PC-3 (cell line): ENCODE measurements at places on chromosomes 1 and 21.

- no peaks in the 10 kb centered on the region for H3K36me3 ChIP-seq
- peak overlapping the region; percentile 38 for H3K4me3 ChIP-seq
- peak overlapping the region; percentile 92 for H3K27ac ChIP-seq
- peak; percentile 93 for DNase-seq
- H3K4me1 ChIP-seq: peaks cover 33% of the 10 kb centered on the region
These were observed 282.5 kb downstream of the VAV3 start for GRCh38 chr1:107682467-107682866.

DNA sequence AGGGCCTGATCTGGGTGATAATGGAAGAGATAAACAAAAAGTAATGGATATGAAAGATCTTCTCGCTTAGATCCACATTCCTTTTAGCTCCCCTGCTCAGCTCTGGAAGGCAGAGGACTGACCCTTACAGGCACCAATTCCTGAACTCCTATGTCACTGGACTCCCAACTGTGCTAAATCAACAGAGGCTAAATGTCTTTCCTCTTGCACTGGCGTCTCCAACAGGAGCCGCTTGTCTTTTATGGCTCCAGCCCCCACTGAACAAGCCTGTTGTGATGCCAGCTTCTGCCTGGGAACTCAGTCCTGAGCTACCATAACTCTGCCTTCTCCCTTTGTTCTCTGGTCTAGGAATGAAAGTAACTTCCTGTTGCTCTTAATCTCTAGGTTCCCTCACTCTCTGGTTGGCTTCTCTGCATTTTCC lies 142.1 kb upstream of the COL11A1 start:
- no peaks in the 10 kb centered on the region for H3K4me1 ChIP-seq
- H3K4me3 ChIP-seq: no peak overlapping the region
- no peaks in the 10 kb centered on the region for H3K36me3 ChIP-seq
- peaks cover 12% of the 10 kb centered on the region; the same call in 1 of the 2 replicates for H3K27me3 ChIP-seq

GRCh38 chr1:36303650-36304360 lies 2.4 kb upstream of the SH3D21 start:
- H3K4me3 ChIP-seq: no peak overlapping the region
- H3K4me1 ChIP-seq: peaks cover 40% of the 10 kb centered on the region
- no peak for DNase-seq
- no peak overlapping the region for H3K27ac ChIP-seq

DNA sequence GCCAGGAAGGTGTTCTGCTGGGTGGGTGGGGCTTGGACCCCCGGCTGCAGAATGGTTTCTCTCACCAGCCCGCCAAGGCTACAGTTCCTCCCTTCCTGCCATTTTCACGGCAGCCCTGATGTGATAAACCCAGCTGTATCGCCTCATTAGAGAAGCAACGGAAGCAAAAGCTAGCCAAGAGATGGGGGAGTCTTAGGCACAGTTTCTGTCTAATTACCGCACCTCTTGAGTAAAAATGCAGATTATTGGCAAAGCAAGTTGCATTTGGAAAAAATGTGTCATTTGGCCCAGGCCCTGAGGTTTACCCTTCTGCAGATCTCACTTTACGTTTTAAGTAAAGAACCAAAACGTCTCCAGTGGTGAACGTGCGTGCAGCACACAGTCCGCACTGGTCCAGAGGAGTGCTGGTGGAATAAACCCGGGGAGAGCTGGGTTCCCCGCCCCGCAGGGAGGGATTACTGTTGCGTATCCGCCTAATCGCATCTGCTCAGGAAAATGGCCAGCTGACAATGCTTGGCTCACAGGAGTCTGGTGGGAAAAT lies 109.9 kb downstream of the GALNT2 start:
- no peak for DNase-seq
- no peak overlapping the region for H3K27ac ChIP-seq
- H3K36me3 ChIP-seq: peaks cover 29% of the 10 kb centered on the region

GRCh38 chr1:219160967-219161366 lies 12.7 kb upstream of the LYPLAL1 start:
- no peak overlapping the region for H3K4me3 ChIP-seq
- no peaks in the 10 kb centered on the region for H3K36me3 ChIP-seq
- no peak overlapping the region for H3K27ac ChIP-seq

DNA sequence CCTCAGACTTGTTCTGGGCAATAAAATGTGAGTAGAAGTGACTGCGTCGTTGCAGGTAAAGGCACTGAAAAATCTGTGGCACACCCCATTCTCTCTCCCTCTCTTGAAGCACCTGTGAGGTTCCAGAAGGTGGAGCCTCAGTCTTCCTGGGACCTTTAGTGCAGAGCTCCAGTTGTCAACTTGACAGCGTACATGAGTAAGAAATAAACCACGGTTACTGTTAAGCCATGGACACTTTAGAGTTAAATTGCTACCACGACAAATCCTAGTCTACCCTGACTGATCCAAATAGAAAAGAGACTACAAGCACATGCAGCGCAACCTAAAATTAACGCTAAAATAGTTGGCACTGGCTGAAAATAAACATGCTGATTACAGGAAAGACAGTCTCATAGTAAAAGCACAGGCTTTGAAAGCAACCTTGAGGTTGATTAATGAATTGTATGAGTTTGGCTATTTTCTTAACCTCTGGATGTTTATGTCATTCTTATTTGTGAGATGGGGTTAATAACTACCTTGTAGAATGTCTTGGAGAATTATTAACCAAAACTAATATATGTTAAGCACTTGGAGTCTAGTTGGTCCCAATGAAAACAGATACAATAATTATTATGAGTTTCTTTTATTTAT lies 93.0 kb upstream of the PLPPR4 start:
- peak overlapping the region; percentile 35 for H3K27ac ChIP-seq
- no peaks in the 10 kb centered on the region for H3K27me3 ChIP-seq
- H3K4me3 ChIP-seq: no peak overlapping the region
- no peak for DNase-seq
- peaks cover 33% of the 10 kb centered on the region for H3K4me1 ChIP-seq
- H3K36me3 ChIP-seq: no peaks in the 10 kb centered on the region

- no peaks in the 10 kb centered on the region for H3K36me3 ChIP-seq
- H3K4me1 ChIP-seq: no peaks in the 10 kb centered on the region
- H3K27ac ChIP-seq: no peak within 1 kb of the TSS
- H3K4me3 ChIP-seq: no peak within 1 kb of the TSS
- DNase-seq: no peak
These were observed at the start of gene KCNA3 for GRCh38 chr1:110674337-110675059. KCNA3 (minus strand) TSS chr1:110674940; CDS start chr1:110674809, 131 bp downstream.

GRCh38 chr1:217494767-217495166 lies 136.1 kb downstream of the GPATCH2 start:
- no peak overlapping the region for H3K4me3 ChIP-seq
- H3K27me3 ChIP-seq: no peaks in the 10 kb centered on the region
- no peak for DNase-seq
- no peak overlapping the region for H3K27ac ChIP-seq
- H3K36me3 ChIP-seq: no peaks in the 10 kb centered on the region

DNA sequence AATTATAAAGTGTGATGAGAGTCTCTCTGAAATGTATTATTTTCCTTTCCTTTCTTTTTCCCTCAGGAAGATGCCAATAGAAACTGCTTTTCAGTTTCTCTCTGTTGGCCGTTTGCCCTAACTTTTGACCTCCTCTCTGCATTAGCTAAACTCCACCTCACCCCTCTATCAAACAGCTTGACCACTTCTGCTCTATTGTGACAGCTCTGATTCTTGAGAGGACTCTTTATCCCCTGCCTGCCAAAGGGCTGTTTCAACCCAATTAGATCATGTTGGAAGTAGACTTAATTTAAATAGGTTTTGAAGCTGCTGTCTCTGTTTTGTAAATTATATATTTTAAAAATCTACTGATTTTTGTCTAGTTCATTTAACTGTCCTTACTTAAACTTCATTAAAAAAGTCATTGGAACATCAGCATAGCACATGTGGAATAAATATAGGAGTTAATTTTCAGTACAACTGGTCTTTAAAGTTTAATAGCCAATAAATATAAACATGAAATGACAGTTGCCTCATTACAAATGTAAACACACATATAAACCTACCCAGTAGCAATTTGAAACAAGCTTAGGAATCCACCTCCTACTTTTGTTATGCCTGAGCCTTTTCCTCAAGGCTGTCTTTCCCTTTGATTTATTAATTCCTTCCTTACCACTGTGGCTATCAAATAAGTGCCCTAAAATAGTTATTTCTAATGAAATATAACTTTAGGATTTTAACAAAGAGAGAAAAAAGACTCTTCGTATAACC lies 152.0 kb downstream of the CHRM3 start:
- no peaks in the 10 kb centered on the region for H3K27me3 ChIP-seq
- DNase-seq: no peak
- peaks cover 9% of the 10 kb centered on the region for H3K4me1 ChIP-seq
- no peak overlapping the region for H3K4me3 ChIP-seq

DNA sequence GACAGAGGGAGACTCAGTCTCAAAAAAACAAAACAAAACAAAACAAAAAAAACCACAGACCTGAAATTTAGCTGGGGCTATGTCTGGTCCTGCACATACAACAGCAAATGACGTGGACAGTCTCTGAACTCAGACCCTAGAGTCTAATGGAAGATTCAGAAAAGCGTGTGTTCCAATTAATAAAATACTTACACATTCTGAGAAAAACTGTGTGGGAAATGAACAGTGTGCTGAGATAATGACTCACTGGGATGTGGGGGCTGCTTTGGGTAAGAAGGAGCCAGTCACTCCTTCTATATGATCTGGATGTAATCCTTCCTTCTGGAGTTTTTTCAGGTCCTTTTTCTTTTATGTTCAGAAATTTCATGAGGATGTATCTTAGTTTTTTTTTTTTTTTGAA lies 29.4 kb downstream of the CLDN14 start:
- peak; percentile 41 for DNase-seq
- H3K36me3 ChIP-seq: no peaks in the 10 kb centered on the region
- no peaks in the 10 kb centered on the region for H3K27me3 ChIP-seq

DNA sequence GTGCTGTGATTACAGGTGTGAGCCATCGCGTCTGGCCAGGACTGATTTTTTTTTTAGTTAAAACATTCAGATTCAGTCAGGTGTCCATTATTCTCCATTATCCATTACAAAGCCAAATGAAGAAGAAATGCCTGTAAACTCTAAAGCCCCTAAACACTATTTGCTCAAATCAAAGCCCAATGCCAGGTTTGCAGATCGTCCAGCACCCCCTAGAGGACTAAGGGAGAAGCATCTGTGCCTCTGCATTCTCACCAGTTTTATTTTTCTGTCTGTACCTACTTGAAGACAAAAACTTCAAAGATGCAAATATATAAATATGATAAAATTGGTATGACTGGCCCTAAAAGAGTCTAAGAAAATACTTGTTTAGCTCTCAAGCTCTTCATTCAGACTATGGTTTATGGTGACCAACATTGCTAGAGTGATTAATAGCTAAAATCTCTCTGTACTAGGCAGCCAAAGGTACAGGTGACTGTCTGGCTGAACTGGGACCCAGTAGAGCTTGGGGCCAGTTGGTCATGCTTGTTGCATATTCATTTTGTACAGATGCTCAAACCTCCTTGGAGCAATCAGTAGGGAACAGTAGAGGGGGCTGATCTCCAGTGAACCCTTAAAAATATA lies 138.4 kb downstream of the SYT2 start:
- H3K27me3 ChIP-seq: no peaks in the 10 kb centered on the region
- H3K4me3 ChIP-seq: no peak overlapping the region
- no peaks in the 10 kb centered on the region for H3K36me3 ChIP-seq
- peak; percentile 46 for DNase-seq
- H3K27ac ChIP-seq: no peak overlapping the region

DNA sequence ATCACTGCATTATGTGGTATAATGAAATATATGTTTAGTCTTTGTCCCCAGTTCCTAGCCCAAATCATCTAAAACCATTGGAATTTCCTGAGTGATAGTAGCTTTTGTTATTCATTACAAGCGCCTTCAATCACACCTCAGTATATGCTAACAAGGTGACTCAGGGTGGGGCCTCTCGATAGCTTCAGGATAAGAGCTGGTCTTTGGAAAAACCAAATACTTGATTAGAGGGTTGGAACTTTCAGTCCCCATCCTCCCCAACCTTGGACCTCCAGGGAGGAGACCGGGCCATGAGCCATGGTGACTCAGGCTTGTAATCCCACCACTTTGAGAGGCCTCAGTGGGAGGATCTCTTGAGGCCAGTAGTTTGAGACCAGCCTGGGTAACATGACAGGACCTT lies 5.1 kb upstream of the BRDT start:
- H3K27me3 ChIP-seq: no peaks in the 10 kb centered on the region
- DNase-seq: no peak
- H3K36me3 ChIP-seq: no peaks in the 10 kb centered on the region
- no peaks in the 10 kb centered on the region for H3K4me1 ChIP-seq
- no peak overlapping the region for H3K4me3 ChIP-seq
- no peak overlapping the region for H3K27ac ChIP-seq

- DNase-seq: no peak
- H3K27ac ChIP-seq: peak overlapping the region; percentile 52
- H3K4me1 ChIP-seq: peaks cover 60% of the 10 kb centered on the region
- peak overlapping the region; percentile 83 for H3K4me3 ChIP-seq
- no peaks in the 10 kb centered on the region for H3K27me3 ChIP-seq
- peaks cover 79% of the 10 kb centered on the region for H3K36me3 ChIP-seq
These were observed 4.5 kb downstream of the EPHA2 start for GRCh38 chr1:16151196-16151994.

- no peaks in the 10 kb centered on the region for H3K27me3 ChIP-seq
- DNase-seq: no peak
- H3K27ac ChIP-seq: no peak overlapping the region
These were observed 613.3 kb downstream of the AJAP1 start for GRCh38 chr1:5267603-5268235.

GRCh38 chr1:32861904-32862695 lies 8.6 kb downstream of the FNDC5 start:
- H3K4me1 ChIP-seq: no peaks in the 10 kb centered on the region
- no peak overlapping the region for H3K4me3 ChIP-seq
- H3K36me3 ChIP-seq: no peaks in the 10 kb centered on the region
- no peaks in the 10 kb centered on the region for H3K27me3 ChIP-seq
- H3K27ac ChIP-seq: no peak overlapping the region

DNA sequence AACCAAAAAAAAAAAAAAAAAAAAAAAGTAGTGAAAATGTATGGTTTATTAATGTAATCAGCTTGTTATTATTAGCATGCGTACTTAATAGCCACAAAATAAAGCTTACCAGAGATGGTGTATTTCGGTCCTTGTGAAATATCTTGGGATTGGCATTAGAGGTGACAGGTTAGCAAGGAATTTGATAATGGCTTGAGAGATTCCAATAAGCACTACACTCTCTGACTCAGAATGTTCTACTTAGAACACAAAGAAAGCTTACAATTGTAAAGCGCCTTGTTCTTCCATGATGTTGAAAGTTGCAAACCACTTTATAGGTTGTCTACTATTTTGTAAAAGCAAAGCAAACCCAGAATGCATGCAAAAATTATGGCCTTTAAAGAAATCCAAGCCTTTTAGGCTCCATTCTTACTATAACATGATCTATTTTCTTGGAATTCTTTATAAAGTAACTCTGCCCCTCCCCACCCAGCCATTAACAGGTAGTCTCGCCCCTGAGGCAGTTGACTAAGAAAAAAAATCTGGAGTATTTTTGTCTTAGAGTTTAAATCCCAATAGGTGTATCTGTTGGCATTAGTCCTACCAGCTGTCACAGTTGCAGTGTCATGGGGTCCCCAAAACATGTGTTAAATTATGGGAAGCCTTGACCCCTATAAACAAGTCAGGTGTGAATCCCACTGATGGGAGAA lies 129.2 kb downstream of the DHRS3 start:
- H3K27me3 ChIP-seq: no peaks in the 10 kb centered on the region
- 0 out of 2 replicates have a peak overlapping the region, but pooled peaks have one; percentile 13 for H3K27ac ChIP-seq
- peaks cover 34% of the 10 kb centered on the region for H3K4me1 ChIP-seq
- peak; percentile 71 for DNase-seq
- H3K4me3 ChIP-seq: no peak overlapping the region
